Colonic mucosa (tissue), 4 donors: ENCODE measurements at places on chromosomes 1 and 21.

DNA sequence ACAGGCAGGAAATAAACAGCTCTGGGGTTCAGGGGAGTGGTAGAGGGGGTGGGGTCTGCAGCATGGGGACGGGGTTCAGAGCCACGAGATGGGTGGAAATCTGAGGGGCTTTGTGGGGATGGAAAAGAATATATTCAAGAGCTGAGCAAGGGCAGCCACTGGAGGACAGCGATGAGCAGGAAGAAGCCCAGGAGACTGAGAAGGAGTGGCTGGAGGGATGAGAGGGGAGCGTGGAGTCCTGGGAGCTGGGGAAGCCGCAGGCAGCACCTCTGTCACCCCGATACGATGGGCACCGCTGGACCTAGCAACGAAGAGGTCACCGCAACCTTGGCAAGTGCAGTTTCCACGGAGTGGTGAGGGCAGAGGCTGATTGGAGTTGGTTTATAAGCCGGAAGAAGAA lies 10.0 kb upstream of the KCNAB2 start:
- DNase-seq, result no peak

GRCh38 chr1:11860587-11860986 lies 1.8 kb upstream of the NPPB start:
- no peak for DNase-seq

DNA sequence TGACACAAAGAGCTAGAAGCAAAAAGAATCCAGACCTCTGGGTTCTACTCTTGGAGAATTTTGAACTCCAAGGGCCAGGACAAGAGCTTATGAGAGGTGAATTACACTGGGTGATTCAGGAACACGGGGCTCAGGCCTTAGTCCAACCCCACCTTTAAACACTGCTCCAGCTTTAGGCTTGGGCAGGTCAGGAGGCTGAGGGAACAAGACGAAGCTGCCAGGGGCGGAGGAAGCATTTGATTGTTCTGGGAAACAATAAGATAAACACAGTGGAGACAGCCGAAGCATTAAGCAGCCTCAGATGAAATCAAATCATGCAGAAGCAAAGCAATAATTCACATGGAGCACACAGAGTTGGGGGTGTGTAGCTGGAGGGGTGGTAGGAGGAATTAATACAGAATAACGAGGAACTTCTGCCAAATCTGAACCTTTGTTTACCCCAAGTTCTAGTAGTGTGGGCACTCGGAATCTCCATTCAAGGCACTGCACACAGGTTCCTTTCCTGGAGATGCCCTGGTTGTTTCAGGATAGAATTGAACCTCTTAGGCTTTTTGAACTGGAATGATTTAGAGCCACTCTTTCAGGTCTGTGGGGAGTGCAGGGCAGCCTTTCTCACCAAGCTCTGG lies 93.2 kb downstream of the PLXNA2 start:
- peak; percentile 60 for DNase-seq

- DNase-seq, result no peak
Measured at GRCh38 chr1:198255784-198256183, 99.0 kb downstream of the NEK7 start.

DNA sequence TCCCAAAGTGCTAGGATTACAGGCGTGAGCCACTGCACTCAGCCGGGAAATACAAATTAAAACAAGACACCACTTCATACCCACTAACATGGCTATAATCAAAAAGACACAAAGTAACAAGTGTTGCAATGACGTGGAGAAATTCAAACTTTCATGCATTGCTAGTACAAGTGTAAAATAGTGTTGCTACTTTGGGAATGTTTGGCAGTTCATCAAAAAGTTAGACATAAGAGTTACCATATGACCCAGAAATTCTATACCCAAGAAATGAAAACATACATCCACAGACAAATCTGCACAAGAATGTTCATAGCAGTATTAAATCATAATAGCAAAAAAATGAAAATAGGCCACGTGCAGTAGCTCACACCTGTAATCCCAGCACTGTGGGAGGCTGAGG lies 16.4 kb downstream of the FOXJ3 start:
- DNase-seq, result no peak

GRCh38 chr1:28141685-28142084 lies 34.8 kb downstream of the PTAFR start:
- DNase-seq, result no peak

- no peak for DNase-seq
Measured at GRCh38 chr1:228807904-228808605, 72.8 kb downstream of the RHOU start.
